ENCODE measurements at places on chromosomes 6 and 20.

DNA sequence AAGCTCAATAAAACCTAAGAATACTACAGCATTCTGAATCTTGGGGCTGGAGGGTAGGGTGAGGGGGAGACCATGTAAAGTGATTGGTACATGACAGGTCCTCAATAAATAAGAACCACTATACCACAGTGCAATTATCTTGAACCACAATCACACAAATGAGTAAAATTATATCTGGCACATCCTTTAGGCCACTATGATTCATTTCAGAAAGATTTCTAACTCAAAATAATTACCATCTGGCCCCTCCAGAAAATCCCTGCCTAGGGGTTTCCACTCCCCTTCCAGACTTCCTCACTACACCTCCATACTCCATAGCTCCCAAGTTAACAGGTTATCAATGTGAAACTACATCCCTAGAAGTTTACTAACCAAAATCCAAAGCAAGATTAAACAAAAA is 19.7 kb downstream of the AKIRIN2 start:
- DNase-seq = no peak

DNA sequence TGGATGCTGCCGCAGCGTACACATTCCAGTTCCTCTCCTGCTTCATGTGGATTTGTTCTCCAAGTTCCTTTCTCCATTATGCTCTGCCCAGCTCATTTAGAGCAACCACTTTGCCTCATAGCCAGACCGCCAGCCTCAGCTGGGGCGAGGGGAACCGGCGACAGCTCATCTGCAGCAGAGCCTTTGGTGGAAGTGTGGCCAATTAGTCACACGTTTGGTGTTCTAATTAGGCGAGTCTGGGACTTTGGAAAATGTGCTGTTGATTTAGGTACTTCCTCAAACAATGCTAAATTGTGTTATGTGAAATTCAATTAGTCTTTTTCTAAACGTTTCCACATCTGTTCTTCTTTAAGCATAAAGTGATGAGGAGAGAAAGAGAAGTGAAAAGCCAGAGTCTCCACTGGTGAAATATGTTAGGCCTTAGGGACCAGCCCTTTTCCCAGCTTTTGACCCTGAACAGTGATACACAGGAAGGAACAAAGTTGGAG is 217.9 kb downstream of the TBX18 start:
- DNase-seq = no peak

DNA sequence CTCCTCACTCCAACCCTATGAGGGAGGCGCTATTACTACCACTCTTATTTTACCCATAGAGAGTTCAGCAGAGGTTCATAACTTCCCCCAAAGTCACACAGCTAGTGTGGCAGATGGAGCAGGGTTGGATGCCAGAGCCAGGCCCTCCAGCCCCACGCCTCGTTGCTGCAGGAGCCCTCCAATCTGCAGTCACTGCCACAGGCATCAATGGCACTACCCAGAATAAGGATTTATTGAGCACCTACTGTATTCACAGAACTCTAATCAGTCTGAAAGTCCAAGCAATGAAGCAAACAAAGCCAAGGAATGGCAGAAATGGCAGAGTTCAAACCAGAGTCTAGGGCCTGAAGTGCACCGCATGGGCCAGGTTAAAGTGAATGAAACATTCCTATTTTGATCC is 144.9 kb downstream of the LPA start:
- DNase-seq = no peak

- no peak for DNase-seq
These were observed 38.3 kb upstream of the PDYN start for GRCh38 chr20:2032168-2032567.

DNA sequence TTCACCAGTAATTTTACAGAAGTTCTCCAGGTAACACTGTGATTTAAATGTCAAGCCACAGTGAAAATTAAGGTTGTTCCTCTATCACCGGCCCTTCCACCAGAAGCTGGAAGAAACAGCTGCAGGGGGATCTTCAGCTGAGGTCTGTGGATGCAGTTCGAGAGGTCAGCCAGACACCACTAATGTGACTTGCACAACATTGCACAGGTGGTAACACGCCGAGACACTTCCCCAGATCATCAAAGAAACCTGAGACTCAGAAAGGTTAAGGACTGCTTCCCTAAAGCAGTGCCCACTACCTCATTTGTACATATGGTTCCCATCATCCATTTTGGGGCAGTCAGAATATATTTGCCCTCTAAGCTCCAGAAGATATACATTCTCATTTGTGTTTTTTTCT is 8.1 kb upstream of the SERPINB9 start:
- DNase-seq = no peak

DNA sequence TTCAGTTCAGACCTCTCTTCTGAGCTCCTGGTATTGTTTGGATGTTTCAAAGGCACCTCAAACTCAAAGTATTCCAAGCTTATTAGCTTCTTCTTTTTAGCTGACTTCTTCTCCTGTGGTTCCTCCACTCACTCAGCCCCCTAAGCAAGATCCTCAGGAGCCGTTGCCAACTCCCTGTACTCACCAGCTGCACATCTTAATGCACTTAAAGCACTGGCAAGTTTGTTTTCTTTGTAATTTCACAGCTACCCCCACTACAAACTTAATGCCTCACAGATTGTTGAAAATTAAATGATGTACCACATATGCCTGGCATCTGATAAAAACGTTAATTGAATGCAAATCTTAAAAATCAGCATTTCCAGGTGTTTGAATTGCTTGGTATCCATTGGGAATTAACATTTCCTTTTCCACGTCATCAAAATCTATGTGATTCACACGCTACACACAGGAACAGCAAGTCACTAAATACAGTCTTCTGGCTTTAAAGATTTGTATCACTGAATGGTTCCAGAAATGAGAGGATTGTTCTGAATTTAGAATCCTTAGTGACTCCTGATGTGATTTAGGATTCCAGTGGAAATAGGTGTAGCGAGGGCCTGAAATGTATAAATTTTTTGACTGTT is 24.5 kb downstream of the CALHM6 start:
- no peak for DNase-seq

DNA sequence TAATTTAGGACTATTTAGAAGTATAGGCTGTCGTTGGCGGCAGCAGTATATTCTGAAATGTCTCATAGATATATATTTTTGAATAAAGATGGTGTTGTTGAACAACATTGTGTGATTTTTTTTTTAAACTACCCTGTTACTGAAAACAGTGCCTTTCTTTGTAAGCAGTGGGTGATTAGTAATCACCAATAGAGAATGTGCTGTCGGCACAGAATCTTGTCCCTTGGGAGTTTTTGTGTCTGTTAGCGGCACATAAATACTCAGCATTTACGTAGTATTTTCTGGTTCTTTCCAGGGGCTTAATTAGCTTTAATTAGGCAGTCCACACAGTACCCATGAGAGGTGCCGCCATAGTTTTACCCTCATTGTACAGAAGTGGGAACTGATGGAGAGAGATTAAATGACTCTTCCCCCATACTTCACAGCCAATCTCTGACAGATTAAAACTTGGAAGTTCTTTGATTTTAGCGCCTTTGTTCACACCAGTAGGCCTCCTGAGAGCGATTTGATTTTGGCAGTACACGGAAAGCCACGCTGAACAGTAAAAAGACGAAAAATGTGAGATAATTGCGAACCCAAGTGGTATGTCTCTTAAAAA is 58.8 kb downstream of the RPRD1B start:
- DNase-seq = no peak

DNA sequence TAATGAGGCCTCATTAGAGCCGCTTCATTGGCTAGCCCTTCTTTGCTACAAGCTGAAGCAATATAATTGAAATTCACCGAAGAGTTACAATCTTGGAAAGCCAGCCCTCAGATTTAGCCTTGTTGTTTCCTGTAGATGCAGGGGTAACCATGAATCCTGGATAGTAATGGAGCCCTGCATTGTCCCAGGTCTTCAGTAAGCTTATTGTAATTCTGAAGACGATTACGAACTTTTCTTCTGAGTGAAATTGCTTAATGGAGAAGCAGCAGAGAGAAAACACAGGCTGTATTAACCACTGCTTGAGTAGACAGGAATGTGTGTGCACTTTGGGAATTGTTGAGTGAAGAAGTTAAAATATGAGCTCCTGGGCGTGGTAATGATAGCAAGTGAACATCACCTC is 26.3 kb upstream of the NAA20 start:
- DNase-seq = no peak

GRCh38 chr20:34887023-34887422 is 10.6 kb downstream of the ACSS2 start:
- no peak for DNase-seq

DNA sequence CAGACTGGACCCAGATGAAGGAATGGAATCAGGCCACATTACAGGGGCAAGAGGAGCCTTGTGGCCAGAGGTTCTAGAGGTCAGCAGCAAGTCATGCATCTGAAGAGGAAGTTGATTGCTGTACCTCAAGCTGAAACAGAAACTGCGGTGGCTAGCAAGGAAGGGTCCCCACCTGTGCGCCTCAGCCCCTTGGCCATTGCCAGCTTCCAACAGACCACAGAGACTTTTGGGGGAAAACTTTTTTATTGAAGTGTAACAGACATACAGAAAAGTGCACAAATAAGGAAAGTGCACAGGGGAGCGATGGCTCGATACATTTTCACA is 26.8 kb upstream of the SLC9A8 start:
- no peak for DNase-seq

DNA sequence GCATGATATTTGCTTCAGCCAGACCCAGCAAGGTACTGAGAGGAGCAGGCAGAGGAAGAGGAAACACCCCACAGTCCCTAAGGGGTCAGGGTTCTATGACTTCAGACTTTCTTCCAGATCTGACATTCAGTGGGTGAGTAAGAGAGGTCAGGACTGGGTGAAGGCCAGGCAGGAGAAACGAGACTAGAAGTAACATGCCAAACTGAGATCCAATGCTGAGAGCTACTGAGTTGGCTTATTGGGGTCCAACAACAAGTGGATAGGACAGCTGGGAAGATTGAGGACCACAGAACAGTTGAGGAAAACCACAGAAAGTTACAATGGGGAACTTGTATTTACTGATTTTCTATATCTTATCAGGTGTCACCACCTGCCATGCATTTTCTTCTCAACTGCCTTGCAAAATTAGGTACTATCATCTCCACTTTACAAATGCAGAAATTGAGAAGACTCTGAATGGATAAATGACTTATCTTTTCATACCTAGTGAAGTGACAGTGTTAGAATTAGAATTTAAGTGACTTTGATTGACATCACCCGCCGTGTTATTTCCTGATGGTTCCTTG is 43.8 kb upstream of the HIVEP1 start:
- DNase-seq = no peak

Data from stimulated activated CD8-positive, alpha-beta memory T cell treated with anti-CD3 and anti-CD28 coated beads, Interleukin-7, amount 100 ng/mL, for 1 hour (primary cell).